ENCODE measurements at places on chromosomes 7 and 10.

GRCh38 chr7:40937879-40938278 lies 765.0 kb downstream of the INHBA start:
- no peak for DNase-seq

GRCh38 chr7:879706-880105 lies 3.4 kb downstream of the GET4 start:
- DNase-seq: no peak

GRCh38 chr10:42755028-42755451 lies 27.6 kb upstream of the BMS1 start:
- DNase-seq: no peak

- DNase-seq: no peak
These were observed 111.5 kb downstream of the CCNY start for GRCh38 chr10:35447693-35448407.

- DNase-seq: no peak
These were observed 104.6 kb downstream of the SORCS1 start for GRCh38 chr10:107059872-107060271.

GRCh38 chr7:63789378-63790176 lies 209.1 kb upstream of the ZNF722 start:
- DNase-seq: no peak
